Naive thymus-derived CD8-positive, alpha-beta T cell (primary cell): ENCODE measurements at places on chromosomes 13 and 19. TPM values are rescaled to one million over a fixed set of nuclear protein-coding genes. Genes with fewer than 3 reads are reported as not detected.

- H3K4me1 ChIP-seq, result peaks cover 3% of the 10 kb centered on the region
- H3K27me3 ChIP-seq, result peaks cover 4% of the 10 kb centered on the region
- H3K27ac ChIP-seq, result no peak overlapping the region
- H3K36me3 ChIP-seq, result no peaks in the 10 kb centered on the region
- DNase-seq, result no peak
Observed at GRCh38 chr13:78029901-78030300, 111.3 kb upstream of the EDNRB start.

- no peak overlapping the region for H3K27ac ChIP-seq
- H3K4me1 ChIP-seq, result no peaks in the 10 kb centered on the region
- no peaks in the 10 kb centered on the region for H3K36me3 ChIP-seq
- H3K4me3 ChIP-seq, result no peak overlapping the region
- H3K27me3 ChIP-seq, result peaks cover 12% of the 10 kb centered on the region
Observed at GRCh38 chr13:95509521-95510310, 42.8 kb upstream of the CLDN10 start.

- H3K36me3 ChIP-seq, result peaks cover 8% of the 10 kb centered on the region
- no peaks in the 10 kb centered on the region for H3K27me3 ChIP-seq
Observed at GRCh38 chr19:45140533-45140932, 20.2 kb downstream of the NKPD1 start.

GRCh38 chr13:78437781-78438180 is 165.6 kb downstream of the POU4F1 start:
- no peak overlapping the region for H3K4me3 ChIP-seq
- peaks cover 9% of the 10 kb centered on the region for H3K27me3 ChIP-seq
- H3K36me3 ChIP-seq, result no peaks in the 10 kb centered on the region
- DNase-seq, result no peak

DNA sequence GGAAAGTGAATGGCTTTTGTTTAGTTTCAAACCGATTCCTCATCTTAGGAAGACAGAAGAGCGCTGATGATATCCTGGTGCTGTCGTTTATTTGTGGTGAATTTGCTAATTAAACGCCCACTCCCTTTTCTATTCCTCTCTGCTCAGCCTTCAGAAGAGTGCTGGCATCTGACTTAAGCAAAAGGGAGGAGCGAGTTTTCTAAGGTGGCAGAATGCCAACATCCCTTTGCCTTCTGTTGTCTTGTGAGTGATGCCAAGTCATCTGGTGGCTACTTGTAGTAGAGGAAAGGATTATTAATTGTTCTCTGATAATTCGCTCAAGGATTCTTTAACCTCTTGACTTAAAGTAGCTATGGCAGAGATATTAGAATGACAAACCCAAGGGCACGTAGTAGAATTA is 68.1 kb downstream of the ERCC5 start:
- no peak overlapping the region for H3K27ac ChIP-seq
- peaks cover 41% of the 10 kb centered on the region for H3K27me3 ChIP-seq
- no peaks in the 10 kb centered on the region for H3K36me3 ChIP-seq
- no peak overlapping the region for H3K4me3 ChIP-seq
- H3K4me1 ChIP-seq, result no peaks in the 10 kb centered on the region

GRCh38 chr19:13707915-13708314 is 56.4 kb upstream of the MRI1 start:
- no peak for DNase-seq
- no peak overlapping the region for H3K4me3 ChIP-seq
- no peak overlapping the region for H3K27ac ChIP-seq
- H3K36me3 ChIP-seq, result no peaks in the 10 kb centered on the region
- H3K27me3 ChIP-seq, result peaks cover 11% of the 10 kb centered on the region

DNA sequence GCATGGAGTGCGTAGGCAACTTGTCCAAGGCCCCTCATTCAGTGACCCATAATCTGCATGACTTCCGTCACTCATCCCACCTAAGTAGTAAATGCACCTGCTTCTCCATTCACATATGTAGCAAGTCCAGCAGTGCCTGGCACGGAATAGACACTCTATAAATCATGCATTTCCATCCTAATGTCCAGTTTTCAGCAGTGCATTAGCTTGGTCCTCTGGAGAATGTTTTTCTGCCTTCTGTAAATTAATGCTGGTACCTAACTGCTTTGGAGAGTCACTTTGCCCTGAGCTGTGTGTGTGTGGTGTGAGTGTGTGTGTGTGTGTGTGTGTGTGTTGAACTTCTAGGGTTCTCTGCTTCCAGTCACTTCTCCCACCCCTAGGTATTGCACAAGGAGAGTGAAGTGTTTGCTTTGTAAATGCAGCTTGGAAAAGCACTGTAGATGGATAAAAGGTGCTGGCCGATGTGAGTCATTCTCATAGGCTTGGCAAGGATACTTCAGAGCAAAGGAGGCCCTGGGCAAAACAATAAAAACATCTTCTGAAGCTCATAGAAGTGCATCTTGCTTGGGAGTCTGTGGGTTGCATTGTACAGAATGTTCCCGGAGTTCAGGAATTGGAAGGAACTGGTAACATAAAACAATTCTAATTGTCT is 181.8 kb downstream of the KATNAL1 start:
- H3K27me3 ChIP-seq, result no peaks in the 10 kb centered on the region
- H3K36me3 ChIP-seq, result no peaks in the 10 kb centered on the region
- H3K27ac ChIP-seq, result no peak overlapping the region
- DNase-seq, result no peak
- H3K4me3 ChIP-seq, result no peak overlapping the region

GRCh38 chr13:63279136-63279535 is 1863.5 kb upstream of the PCDH20 start:
- H3K36me3 ChIP-seq, result no peaks in the 10 kb centered on the region
- no peaks in the 10 kb centered on the region for H3K4me1 ChIP-seq
- H3K27ac ChIP-seq, result no peak overlapping the region
- H3K27me3 ChIP-seq, result no peaks in the 10 kb centered on the region
- no peak overlapping the region for H3K4me3 ChIP-seq
- DNase-seq, result no peak

DNA sequence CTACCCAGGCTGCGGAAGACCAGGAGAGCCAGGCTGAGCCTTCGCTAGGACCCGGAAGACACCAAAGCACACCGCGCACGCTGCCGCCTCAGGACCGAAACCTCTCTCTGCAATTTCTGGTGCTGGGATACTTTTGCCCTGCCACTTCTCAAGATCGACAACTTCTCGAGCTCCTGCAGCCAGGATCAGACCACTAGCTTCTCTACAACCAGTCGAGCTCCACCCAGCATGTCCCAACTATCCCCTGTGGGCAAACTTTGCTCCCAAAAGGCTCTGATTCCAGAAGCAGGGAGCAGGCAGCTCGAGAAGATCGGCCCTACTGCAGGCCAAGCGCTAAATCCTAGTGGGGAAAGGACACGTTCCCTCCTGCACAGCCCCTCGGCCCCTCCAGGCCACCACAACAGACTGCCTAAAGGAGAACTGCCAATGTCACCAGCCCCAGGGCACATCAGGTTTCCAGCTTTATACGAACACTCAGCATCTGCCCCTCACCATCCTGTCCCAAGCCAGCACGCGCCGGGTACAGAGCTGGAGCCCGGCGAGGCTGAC is 979 bp downstream of the AKAP8 start:
- no peaks in the 10 kb centered on the region for H3K27me3 ChIP-seq
- peaks cover 13% of the 10 kb centered on the region for H3K36me3 ChIP-seq
- H3K27ac ChIP-seq, result peak overlapping the region; percentile 98

DNA sequence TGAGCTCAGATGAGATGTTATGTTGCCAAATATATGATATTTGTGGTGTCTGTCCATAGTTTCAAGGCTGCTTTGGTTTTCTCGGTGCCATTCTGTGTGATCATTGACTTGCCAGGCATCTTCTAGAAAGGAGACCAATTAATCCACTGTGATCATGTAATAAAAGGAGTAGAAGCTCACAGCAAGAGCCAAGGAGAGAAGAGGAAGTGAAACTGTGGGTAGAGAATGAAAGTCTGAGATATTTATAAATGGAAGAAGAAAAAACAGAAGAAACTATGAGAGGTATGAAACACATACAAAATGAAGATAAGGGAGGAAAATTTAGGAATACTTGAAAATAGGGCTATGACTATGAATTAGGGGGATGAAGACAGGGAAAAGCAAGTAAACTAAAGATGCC is 11.1 kb upstream of the ZNF613 start:
- no peak overlapping the region for H3K4me3 ChIP-seq
- H3K27ac ChIP-seq, result no peak overlapping the region
- no peak for DNase-seq
- peaks cover 2% of the 10 kb centered on the region for H3K4me1 ChIP-seq

DNA sequence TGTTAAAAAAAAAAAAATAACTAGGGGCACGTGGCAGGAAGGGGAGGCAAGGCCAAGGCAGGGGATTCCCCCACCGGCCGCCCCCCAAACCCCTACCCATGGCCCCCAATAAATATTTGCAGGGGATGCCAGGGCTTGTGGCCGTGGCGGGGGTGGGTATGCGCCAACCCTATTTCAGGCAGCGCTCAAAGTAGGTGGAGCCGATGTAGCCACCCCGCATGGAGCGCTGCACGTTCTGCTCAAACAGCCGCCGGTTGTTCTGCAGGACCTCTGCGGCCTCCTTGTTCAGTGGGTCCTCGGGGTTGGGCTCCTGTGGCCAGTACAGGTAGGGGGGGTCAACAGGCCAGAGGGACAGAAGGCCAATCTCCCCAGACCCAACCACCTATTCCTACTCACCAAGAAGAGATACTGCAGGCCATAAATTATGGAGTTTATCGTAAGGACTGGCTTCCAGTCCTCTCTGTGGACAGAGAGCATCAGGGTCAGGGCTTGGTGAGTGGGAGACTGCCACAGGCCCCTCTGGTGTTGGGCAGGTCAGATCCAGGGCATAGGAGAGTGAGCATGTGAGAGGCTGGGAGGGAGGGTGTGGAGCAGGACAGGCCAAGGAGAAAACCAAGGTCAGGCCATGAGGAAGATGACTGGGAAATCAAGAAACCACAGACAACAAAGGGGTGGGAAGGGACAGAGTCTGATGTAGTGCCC is 1.2 kb upstream of the CHMP2A start:
- peak overlapping the region; percentile 89 for H3K27ac ChIP-seq
- peaks cover 44% of the 10 kb centered on the region for H3K36me3 ChIP-seq
- no peak for DNase-seq
- no peaks in the 10 kb centered on the region for H3K27me3 ChIP-seq
- peaks cover 34% of the 10 kb centered on the region for H3K4me1 ChIP-seq
- peak overlapping the region; percentile 93 for H3K4me3 ChIP-seq

- H3K4me1 ChIP-seq, result no peaks in the 10 kb centered on the region
- no peak for DNase-seq
- no peaks in the 10 kb centered on the region for H3K27me3 ChIP-seq
- H3K27ac ChIP-seq, result no peak overlapping the region
- H3K4me3 ChIP-seq, result no peak overlapping the region
Observed at GRCh38 chr13:31322026-31322425, 122.3 kb downstream of the B3GLCT start.

DNA sequence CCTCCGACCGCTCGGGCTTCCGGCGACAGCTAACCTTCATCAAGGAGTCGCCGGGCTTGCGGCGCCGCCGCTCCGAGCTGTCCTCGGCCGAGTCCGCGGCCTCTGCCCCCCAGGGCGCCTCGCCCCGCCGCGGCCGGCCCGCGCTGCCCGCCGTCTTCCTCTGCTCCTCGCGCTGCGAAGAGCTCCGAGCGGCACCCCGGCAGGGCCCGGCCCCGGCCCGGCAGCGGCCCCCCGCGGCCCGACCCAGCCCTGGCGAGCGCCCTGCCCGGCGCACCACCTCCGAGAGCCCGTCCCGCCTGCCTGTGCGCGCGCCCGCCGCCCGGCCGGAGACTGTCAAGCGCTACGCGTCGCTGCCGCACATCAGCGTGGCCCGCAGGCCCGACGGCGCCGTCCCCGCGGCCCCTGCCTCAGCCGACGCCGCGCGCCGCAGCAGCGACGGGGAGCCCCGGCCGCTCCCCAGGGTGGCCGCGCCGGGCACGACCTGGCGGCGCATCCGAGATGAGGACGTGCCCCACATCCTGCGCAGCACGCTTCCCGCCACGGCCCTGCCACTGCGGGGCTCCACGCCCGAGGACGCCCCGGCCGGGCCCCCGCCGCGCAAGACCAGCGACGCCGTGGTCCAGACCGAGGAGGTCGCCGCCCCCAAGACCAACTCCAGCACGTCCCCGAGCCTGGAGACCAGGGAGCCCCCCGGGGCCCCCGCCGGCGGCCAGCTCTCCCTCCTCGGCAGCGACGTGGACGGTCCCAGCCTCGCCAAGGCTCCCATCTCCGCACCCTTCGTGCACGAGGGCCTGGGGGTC is 9.6 kb downstream of the C19orf25 start:
- H3K4me1 ChIP-seq, result peaks cover 9% of the 10 kb centered on the region
- no peaks in the 10 kb centered on the region for H3K36me3 ChIP-seq
- no peaks in the 10 kb centered on the region for H3K27me3 ChIP-seq
- no peak for DNase-seq
- H3K4me3 ChIP-seq, result peak overlapping the region; percentile 69

DNA sequence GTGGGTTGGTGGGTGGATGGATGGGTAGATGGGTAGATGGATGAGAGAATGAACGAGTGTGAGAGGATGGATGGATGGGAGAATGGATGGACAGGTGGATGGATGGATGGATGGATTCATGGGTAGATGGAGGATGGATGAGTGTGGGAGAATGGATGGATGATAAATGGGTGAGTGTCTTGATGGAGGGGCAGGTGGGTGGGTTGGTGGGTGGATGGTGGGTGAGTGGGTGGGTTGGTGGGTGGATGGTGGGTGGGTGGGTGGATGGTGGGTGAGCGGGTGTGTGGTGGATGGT is 35.4 kb upstream of the ONECUT3 start:
- H3K27ac ChIP-seq, result no peak overlapping the region
- H3K4me1 ChIP-seq, result peaks cover 5% of the 10 kb centered on the region
- H3K36me3 ChIP-seq, result no peaks in the 10 kb centered on the region
- H3K27me3 ChIP-seq, result peaks cover 49% of the 10 kb centered on the region

DNA sequence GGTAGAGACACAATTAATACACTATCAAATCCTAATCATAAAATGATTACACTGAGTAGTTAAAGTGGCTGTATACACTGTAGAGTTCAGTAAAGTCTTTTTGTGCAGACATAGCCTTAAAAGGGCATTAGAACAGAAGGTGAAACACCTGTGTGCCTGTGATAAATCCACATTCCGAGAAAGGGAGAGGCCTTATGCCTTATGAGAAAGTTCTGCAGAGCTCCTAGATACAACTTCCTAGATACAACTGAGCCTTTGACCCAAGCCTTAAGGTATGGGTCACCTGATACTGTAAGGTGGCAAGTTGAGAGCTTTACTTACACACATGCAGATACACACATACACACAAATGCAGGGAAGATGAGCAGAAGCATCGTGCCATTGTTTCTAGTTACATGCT is 6.3 kb downstream of the SERP2 start:
- H3K27me3 ChIP-seq, result peaks cover 3% of the 10 kb centered on the region
- H3K4me3 ChIP-seq, result no peak overlapping the region
- no peaks in the 10 kb centered on the region for H3K36me3 ChIP-seq

The SDHAF1 gene
- 19.4 TPM for total RNA-seq

The ERICH4 gene
- total RNA-seq, result not detected

The VSTM1 gene
- total RNA-seq, result not detected

The FCHO1 gene
- 99.7 TPM for total RNA-seq

The POLR1G gene
- total RNA-seq, result 3.4 TPM

The CGB1 gene
- not detected for total RNA-seq
